Thymus (tissue), 14 donors: ENCODE measurements at places on chromosomes 6 and 20. TPM values are rescaled to one million over a fixed set of nuclear protein-coding genes. Genes with fewer than 3 reads are reported as not detected.

GRCh38 chr20:53857723-53858236 lies 212.6 kb downstream of the BCAS1 start:
- no peak for DNase-seq
- peaks cover 21% of the 10 kb centered on the region for H3K4me1 ChIP-seq
- H3K4me3 ChIP-seq, result no peak overlapping the region
- peak overlapping the region; percentile 80 for H3K27ac ChIP-seq
- H3K27me3 ChIP-seq, result no peaks in the 10 kb centered on the region
- no peaks in the 10 kb centered on the region for H3K36me3 ChIP-seq

DNA sequence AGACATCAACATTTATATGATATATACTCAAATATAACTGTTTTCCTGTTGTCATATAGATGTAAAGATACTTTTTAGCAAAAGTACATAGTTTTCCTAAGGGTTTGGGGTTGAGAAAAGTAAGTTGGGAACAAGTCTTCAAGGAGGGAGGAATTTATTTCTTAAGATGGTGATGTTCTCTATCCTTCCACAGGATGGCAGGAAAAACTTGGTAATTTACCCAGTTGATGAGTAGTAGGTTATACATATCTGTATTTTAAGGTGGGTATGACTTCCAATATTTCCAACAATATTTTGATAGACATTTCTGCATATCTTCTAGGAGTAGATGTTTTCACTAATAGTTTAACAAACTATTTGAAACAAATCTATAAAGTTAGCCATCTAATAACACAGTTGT lies 254.4 kb downstream of the RIMS1 start:
- no peaks in the 10 kb centered on the region for H3K36me3 ChIP-seq
- no peak for DNase-seq
- H3K4me1 ChIP-seq, result no peaks in the 10 kb centered on the region

- DNase-seq, result no peak
- H3K27ac ChIP-seq, result no peak overlapping the region
- H3K4me3 ChIP-seq, result no peak overlapping the region
- no peaks in the 10 kb centered on the region for H3K27me3 ChIP-seq
- no peaks in the 10 kb centered on the region for H3K4me1 ChIP-seq
These were observed 30.1 kb downstream of the HDDC2 start for GRCh38 chr6:125271486-125272159.

- H3K4me3 ChIP-seq, result no peak overlapping the region
- no peaks in the 10 kb centered on the region for H3K36me3 ChIP-seq
- no peaks in the 10 kb centered on the region for H3K4me1 ChIP-seq
- no peaks in the 10 kb centered on the region for H3K27me3 ChIP-seq
- no peak overlapping the region for H3K27ac ChIP-seq
- DNase-seq, result no peak
These were observed 210.5 kb upstream of the SPTLC3 start for GRCh38 chr20:12798286-12798685.

- no peak overlapping the region for H3K4me3 ChIP-seq
- no peak overlapping the region for H3K27ac ChIP-seq
- no peaks in the 10 kb centered on the region for H3K27me3 ChIP-seq
- H3K4me1 ChIP-seq, result peaks cover 21% of the 10 kb centered on the region
These were observed 59.9 kb upstream of the HBS1L start for GRCh38 chr6:135114355-135115145.

Gene CLPSL2
- not detected for total RNA-seq

Gene WFDC5
- total RNA-seq, result 0.52 TPM

Gene OXT
- 0.42 TPM for total RNA-seq
